ENCODE measurements at places on chromosomes 2 and 18.

DNA sequence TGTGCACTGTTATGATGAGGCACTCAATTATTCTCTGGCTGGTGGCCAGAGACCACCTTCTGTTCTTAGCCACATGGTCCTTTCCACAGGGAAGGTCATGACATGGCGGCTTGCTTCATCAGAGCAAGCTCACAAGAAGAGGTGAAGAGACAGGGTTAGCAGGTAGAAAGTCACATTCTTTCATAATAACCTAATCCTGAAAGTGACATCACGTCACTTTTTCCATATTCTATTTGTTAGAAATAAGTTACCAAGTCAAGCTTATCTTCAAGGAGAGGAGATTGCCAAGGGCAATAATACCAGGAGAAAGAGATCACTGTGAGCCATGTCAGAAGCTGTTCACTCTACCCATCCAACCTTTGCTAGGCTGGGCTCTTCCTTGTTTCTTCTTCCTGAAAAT is 139.4 kb downstream of the OSR1 start:
- DNase-seq = no peak

DNA sequence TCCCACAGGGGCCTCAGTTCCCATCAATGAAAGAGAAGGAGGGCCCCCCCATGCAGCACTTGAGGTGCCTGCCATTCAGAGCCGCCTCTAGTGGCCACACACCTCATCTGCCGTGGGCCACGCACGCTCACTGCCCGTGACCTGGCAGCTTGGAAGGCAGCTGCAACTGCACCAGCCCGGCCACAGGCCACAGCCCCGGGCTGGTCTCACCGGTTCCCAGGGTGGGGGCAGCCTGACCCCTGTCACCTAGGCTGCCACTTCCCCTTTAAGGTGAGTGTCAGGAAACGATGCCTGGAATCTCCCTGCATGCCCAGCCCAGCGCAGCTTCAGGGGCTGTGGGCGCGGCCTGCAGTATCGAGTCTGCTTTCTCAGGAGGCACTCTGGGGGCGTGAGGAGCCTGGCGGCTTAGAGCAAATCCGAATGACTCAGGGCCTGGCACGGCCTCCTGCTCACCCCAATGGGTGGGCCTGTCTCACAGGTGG is 2.6 kb downstream of the MAB21L4 start:
- DNase-seq = no peak

- DNase-seq = no peak
These were observed 84.3 kb downstream of the EFEMP1 start for GRCh38 chr2:55839182-55839819.

- no peak for DNase-seq
These were observed 167.0 kb upstream of the CREB1 start for GRCh38 chr2:207362716-207363115.

GRCh38 chr2:231127936-231128335 is 3.1 kb upstream of the HTR2B start:
- DNase-seq = no peak

DNA sequence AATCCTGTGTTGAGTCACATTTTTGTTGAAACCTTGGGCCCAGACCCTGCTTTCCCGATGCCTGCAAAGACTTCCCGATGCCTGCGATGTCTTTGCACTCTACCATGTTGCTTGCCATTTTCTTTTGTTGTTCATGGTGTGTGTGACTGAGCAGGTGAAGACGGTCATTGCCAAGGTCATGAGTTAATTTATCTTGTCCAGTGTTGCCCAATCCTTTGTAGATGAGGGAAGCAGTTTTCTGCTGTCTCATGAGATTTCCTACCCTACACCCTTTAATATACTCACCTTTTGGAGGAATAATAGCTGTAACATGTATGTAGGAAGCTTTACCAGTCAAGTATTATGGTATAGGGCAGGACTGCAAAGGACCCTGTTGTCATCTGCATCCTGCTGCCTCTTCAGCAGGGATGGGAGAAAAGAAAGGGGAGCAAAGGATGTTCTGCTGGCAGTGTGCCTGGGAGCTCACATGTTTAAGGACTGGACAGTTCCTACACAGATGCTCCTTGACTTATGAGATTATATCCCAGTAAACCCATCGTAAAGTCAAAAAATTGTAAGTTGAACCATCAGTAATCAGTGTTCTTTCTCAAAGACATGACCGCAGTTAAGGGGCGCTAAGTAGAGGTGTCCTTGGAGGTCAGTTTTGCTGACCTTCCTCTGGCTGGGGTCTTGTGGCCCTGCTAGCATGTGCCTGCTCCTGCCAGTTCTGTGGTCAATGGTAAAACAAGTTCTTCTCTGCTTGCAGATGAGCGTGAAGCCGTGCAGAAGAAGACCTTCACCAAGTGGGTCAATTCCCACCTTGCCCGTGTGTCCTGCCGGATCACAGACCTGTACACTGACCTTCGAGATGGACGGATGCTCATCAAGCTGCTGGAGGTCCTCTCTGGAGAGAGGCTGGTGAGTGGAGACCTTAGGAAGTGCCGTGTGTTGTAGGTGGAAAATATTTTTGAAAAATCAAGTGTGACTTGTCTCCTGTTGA is 124.8 kb upstream of the EML6 start:
- no peak for DNase-seq
